ENCODE measurements at places on chromosomes 13 and 19.

GRCh38 chr19:3275583-3276340 is 51.3 kb downstream of the CELF5 start:
- peak; percentile 66 for DNase-seq

DNA sequence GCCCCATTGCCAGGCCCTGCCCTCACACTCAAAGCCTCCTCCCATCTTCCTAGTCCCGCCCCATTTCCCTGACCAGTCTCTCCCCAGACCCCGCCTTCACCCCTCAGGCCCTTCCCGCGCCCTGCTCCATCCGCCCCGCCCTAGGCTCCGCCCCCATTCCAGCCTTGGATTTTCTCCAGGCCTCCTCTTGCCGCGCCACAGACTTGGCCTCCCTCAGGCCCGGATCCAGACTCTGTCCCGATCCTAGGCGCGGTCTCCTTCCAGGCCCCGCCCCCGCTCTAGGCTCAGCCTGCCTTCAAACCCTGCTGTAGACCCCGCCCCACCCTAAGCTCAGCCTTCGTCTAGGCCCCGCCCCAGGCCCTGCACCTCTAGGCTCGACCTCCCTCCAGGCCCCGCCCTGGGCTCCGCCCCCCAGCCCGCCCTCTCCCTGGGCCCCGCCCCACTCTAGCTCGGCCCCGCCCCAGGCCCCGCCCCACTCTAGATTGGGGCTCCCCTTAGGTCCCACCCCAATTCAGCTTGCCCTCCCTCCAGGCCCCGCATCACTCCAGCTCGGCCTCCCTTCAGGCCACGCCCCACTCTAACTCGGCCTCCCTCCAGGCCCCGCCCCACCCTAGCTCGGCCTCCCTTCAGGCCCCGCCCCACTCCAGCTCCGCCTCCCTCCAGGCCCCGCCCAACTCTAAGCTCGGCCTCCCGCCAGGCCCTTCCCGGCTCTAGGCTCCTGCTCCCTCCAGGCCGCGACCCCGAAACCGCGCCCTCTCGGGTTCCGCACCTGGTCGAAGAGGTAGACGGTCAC is 18.5 kb downstream of the LMTK3 start:
- peak; percentile 96 for DNase-seq

DNA sequence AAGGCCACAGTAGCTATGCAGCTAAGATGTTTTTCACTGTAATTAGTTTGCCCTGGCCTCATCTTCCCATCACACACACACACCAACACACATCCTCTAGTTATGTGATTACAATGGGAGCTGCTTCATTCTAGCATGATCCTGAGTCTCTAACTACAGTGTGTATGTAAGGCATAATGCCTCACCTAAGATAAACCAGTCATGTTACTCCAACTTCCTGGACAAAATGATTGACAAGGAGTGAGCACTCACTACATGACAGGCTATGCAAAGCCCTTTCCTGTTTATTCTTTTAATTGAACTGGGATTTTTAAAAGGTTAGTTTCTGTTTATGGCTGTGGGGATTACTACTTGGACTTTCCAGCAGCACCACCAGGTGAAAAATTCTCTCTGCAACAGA is 400.8 kb upstream of the ATXN8OS start:
- DNase-seq = no peak

- DNase-seq = no peak
Observed at GRCh38 chr19:34969721-34970120, 5.7 kb upstream of the ZNF792 start.

- DNase-seq = no peak
Observed at GRCh38 chr19:46368116-46368515, 21.2 kb downstream of the PPP5C start.

DNA sequence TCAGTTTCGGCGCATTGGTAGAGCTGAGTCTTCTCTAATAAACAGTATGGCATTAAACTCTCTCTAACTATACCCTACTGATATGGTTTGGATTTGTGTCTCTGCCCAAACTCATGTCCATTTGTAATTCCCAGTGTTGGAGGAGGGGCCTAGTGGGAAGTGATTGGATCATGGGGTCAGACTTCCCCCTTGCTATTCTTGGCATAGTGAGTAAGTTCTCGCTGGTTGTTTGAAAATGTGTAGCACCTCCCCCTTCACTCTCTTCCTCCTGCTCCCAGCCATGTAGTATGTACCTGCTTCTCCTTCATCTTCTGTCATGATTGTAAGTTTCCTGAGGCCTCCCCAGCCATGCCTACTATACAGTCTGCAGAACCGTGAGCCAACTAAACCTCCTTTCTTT is 682.7 kb upstream of the ARGLU1 start:
- DNase-seq = no peak

DNA sequence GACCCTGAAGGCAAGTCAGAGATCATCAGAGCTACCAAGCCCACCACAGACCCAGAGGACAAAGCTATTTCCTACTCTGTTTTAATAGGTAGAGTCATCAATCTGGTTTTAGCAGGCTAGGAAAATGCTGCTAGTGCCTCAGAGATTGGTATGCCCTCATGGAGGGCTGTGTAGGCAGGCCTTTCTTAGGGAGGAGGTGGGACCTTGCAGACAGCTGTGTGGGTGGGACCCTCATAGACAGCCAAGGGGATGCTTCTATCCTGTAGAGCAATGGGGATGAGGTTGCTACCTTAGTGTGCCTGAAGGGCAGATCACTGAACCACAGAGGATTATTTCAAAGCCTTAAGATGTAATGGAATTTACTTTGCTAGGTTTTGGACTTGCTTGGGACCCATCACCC is 534.9 kb upstream of the KLF12 start:
- DNase-seq = no peak

GRCh38 chr19:6070207-6070681 is 40.1 kb downstream of the RFX2 start:
- no peak for DNase-seq

DNA sequence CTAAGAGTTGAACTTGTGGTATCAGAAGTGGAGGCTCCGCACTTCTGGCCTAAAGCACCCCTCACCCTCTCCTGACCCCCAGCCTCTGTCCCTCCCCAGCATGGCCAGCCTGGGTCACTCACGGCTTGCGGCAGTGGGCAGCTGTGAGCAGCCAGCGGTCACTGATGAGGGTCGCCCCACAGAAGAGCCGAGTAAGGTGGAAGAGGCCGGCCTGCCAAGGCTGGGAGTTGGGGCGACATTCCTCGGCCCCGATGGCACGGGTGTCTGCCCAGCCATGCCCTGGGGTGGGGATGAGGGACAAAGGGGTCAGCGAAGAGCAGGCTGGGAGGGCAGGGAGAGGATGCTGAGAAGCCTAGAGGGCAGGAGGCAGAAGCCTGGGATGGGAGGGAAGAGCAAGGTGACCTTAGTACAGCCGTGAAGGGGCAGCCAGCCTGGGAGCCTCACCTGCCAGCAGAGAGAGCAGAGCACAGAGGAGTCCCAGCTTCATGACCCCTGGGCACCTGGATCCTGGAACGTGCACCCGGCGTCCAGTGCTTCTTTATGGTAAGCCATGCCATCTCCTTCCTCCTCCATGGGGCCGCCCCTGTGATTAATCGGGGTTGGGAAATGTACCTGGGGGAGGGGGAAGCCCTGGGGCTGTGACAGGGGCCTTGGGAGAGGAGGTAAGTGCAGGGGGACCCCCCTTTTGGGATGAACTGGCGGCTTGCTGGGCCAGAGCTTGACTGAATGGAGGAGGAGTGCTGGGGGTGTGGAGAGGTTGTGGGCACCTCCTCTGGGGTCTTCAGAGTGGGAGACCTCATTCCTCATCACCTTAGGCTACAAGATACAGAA is 7.9 kb upstream of the KLK8 start:
- no peak for DNase-seq

DNA sequence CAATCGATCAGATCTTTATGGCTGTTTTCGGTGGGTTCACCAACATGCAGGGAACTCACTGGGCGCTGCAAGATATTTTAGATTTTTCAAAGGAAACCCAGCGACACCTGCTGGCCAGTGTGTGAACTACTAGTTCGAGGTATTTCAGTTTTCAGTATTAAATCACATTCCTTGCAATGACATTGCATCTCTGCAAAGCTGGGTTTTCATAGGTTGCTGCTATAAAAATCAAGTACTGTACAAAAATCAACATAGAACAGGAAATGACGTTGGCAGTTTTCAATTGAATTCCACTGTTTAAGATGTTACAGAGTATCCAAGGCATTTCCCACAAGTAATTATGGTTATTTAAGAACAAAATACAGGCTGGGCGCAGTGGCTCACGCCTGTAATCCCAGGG is 17.6 kb downstream of the LIG1 start:
- DNase-seq = peak; percentile 86

Measured in NB4 (cell line).